ENCODE measurements at places on chromosomes 2 and 18. TPM values are rescaled to one million over a fixed set of nuclear protein-coding genes. Genes with fewer than 3 reads are reported as not detected.

GRCh38 chr18:79955302-79956075 lies 4.0 kb upstream of the SLC66A2 start:
- peaks cover 11% of the 10 kb centered on the region for H3K4me1 ChIP-seq
- no peak overlapping the region for H3K4me3 ChIP-seq
- no peaks in the 10 kb centered on the region for H3K36me3 ChIP-seq
- DNase-seq: no peak
- no peaks in the 10 kb centered on the region for H3K27me3 ChIP-seq
- H3K27ac ChIP-seq: no peak overlapping the region

GRCh38 chr18:42187611-42188380 lies 232.8 kb downstream of the PIK3C3 start:
- H3K27me3 ChIP-seq: no peaks in the 10 kb centered on the region
- no peak for DNase-seq
- H3K4me3 ChIP-seq: no peak overlapping the region

GRCh38 chr2:48165070-48165753 lies 258.9 kb upstream of the FBXO11 start:
- H3K4me1 ChIP-seq: no peaks in the 10 kb centered on the region
- H3K36me3 ChIP-seq: no peaks in the 10 kb centered on the region
- H3K27ac ChIP-seq: no peak overlapping the region
- H3K27me3 ChIP-seq: no peaks in the 10 kb centered on the region
- H3K4me3 ChIP-seq: no peak overlapping the region
- DNase-seq: peak; percentile 3

DNA sequence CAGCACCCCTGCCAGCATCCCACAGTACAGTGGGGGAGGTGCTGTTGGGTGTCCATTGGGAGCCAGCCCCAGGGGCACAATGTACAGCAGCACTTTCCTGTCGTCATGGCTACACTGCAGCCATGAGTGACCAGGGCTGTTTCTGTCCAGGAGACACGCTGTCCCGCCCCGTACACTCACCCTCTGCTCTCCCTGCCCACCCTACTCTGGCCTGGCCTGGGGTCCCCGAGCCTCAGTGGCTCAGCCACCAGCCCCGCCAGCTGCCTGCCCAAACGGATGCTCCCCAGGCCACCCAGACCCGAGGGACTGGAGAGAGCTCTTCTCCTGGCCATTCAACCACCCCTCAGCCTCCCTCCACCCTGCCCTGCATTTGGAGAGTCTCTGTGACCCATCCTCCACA lies 9.3 kb downstream of the TEKT4 start:
- no peaks in the 10 kb centered on the region for H3K4me1 ChIP-seq
- peak; percentile 49 for DNase-seq
- no peaks in the 10 kb centered on the region for H3K27me3 ChIP-seq
- H3K4me3 ChIP-seq: no peak overlapping the region
- no peaks in the 10 kb centered on the region for H3K36me3 ChIP-seq

DNA sequence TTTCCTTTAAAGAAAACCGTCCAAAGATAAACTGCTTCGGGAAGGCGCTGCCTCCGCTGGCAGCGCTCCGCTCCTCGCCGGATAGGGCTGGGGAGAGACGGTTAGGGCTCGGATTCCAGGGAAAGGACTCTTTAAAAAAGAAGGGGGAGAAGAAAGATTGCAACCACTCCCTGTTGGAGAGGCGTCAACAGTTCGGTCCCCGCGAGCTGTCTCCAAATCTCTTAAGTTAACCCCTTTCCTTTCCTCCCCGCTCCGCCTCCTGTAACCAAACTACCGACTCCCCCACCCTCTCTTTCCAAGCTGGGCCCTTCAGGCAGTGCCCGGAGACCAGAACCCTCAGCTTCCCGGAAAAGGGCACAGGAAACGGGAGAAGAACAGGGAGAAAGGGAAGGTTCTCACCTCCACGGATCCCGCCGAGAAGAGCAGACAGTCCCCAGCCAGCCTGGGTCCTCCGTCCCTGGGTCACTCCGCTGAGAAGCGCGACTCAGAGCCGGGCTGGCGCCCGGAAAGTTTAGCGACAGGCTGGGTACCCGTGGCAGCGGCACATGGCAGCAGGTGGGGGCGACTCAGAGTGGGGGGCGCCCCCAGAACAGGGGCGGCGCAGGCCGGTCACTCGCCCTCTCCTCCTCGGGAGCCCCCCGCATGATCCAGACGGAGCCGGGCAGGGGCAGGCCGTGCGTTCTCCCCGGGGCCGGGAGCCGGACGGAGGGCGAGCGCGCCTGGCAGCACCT lies 675 bp downstream of the FZD5 start:
- peak; percentile 92 for DNase-seq
- H3K27ac ChIP-seq: peak overlapping the region; percentile 48
- H3K4me3 ChIP-seq: peak overlapping the region; percentile 83
- peaks cover 2% of the 10 kb centered on the region for H3K4me1 ChIP-seq

GRCh38 chr2:222743251-222743812 lies 71.9 kb downstream of the MOGAT1 start:
- H3K4me1 ChIP-seq: peaks cover 13% of the 10 kb centered on the region
- peak; percentile 42 for DNase-seq
- no peaks in the 10 kb centered on the region for H3K36me3 ChIP-seq

GRCh38 chr2:129708221-129708967 lies 271.1 kb upstream of the RAB6C start:
- H3K4me1 ChIP-seq: no peaks in the 10 kb centered on the region
- H3K4me3 ChIP-seq: no peak overlapping the region
- H3K36me3 ChIP-seq: no peaks in the 10 kb centered on the region
- no peaks in the 10 kb centered on the region for H3K27me3 ChIP-seq
- no peak overlapping the region for H3K27ac ChIP-seq

DNA sequence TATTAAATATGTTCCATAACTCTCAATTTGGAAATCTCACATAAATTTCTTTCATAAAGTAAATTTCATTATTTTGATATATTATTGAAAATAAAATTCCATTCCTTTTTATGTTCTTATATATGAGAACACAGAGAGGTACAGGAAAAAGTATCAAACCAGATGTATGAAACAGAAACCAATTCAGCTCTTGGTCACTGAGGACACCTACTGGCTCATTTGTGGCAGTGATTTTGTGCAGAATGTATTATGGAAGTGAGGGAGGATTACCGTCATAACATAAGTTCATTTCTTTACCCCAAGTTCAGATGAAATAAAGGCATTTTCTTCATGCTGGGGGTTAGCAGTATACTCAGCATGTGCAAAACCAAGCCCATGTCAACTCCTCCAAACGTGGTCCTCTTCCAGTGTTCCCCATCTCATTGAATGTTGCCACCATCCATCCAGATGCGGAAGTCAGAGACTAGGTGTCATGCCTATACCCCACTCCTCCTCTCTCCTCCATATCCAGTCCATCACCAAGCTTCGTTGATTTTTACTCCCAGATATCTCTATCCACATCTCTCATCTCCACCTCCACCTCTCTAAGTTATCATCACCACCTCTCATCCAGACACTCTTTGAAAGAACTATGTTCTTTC lies 41.7 kb upstream of the MALL start:
- H3K4me3 ChIP-seq: no peak overlapping the region
- no peak for DNase-seq
- no peaks in the 10 kb centered on the region for H3K27me3 ChIP-seq
- H3K36me3 ChIP-seq: no peaks in the 10 kb centered on the region

DNA sequence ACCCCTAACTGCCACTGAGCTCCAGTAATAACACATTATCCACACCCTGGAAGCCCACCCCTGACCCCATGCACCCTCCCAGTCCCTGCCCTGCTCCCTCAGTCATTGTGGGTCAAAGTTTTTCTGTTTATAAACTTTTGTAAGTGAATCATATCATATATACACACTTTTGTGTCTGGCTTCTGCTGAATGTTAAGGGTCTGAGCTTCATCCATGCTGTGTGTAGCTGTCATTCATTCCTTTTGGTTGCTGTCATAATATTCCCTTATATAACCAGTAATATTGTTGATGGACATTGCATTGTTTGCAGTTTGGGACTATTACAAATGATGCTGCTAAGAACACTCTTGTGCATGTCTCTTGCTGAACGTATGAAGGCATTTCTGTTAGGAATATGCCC lies 14.5 kb downstream of the CNNM4 start:
- no peaks in the 10 kb centered on the region for H3K27me3 ChIP-seq
- peaks cover 5% of the 10 kb centered on the region for H3K4me1 ChIP-seq
- H3K4me3 ChIP-seq: no peak overlapping the region
- no peaks in the 10 kb centered on the region for H3K36me3 ChIP-seq

- no peak overlapping the region for H3K27ac ChIP-seq
- H3K27me3 ChIP-seq: peaks cover 16% of the 10 kb centered on the region
- no peaks in the 10 kb centered on the region for H3K4me1 ChIP-seq
- no peak for DNase-seq
Measured at GRCh38 chr18:46343931-46344372, 239.8 kb downstream of the HAUS1 start.

The TMEM182 gene
- 1.4 TPM for total RNA-seq

The REG3A gene
- not detected for total RNA-seq

The POTEJ gene
- not detected for total RNA-seq

Data from osteoblast (primary cell).